ENCODE measurements at places on chromosomes 11 and 22. TPM values are rescaled to one million over a fixed set of nuclear protein-coding genes. Genes with fewer than 3 reads are reported as not detected.

- DNase-seq = peak; percentile 66
Observed at GRCh38 chr11:7532405-7533145, 18.8 kb downstream of the PPFIBP2 start.

- DNase-seq = peak; percentile 97
Observed at GRCh38 chr11:86608251-86608799, 64.1 kb downstream of the ME3 start.

- DNase-seq = no peak
Observed at GRCh38 chr11:116085031-116085635, 580.9 kb upstream of the CADM1 start.

DNA sequence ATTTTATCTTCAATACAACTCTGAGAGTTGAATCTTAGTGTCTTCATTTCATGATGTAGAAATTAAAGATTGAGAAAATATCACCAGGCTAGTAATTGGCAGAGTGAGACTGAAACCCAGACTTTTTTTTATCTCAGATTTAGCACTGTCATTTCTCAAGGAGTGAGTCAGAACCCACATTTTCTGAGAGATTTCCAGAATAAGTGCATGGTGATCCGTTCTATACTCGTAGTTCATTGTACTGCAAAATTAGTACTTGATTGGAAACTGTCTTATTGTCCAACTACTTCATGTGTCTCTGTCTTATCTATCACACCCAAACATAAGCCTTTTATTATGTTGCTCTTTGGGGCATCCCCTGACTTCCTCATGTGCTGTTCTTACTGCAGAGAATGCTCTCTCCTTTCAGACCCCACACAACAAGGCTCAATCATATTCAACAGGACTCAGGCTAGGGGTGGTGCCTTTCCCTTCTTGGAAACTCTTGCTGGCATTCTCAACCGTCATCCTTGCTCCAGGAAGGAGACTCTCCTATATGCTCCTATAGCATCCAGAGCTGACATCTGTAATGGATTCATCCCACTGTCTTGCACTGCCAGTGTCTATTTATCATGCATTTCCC lies 76.7 kb upstream of the BLID start:
- DNase-seq = no peak

DNA sequence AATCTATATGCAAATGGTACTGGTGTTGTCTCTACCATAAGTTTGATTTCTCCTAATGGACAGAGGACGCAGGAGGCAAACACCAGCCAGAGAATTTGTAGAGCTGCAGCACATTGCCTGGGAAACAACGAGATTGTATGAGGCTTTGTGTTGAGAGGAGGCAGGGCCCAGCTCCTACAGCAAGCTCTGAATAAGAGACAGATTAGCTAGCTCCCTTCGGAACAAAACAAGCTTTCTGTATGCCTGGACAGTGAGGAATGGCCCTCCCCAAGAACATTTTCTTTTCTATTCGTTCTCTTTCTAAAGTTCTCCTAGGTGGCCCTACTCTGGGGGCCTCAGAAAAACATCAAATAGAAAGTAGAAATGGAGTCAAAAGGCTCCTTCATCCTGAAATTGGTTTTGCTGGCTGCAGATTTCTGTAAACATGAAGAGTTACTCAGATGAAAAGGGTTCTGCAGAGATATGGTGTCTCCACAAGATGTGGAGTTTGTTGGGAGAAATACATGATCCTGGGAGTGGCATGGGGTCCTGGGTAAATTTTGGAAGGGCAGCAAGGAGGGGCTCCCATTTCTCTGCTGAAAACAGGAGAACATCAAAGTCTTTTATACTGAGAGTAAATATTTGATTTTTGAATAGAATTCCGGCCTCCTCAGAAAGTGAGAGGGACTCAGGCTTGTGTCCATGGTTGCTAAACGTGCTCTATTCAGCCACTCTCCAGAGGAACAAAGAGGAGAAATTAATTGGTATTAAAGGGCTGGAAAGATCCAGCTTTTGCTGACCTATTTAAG lies 6.8 kb upstream of the HEPACAM start:
- no peak for DNase-seq

DNA sequence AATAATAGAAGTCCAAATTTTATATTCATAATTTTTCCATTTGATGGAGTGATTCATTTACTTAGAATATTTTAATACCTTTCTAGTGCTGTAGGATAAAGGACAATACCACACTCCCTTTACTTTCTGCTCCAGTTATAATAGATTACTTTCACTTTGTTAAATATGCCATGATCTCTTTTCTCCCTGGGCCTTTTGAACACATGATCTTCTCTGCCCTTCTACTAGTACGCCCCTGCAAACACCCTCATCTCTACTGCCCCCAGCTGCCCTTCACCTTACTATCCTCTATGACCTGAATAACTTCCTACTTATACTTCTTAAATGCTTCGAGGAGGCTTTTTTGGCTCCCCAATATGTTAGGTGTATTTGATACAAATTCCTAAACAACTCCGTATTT lies 177.3 kb downstream of the GUCY1A2 start:
- DNase-seq = no peak

- no peak for DNase-seq
Observed at GRCh38 chr22:31275018-31275417, 17.3 kb downstream of the PIK3IP1 start.

- no peak for DNase-seq
Observed at GRCh38 chr11:133896028-133896427, 50.7 kb upstream of the SPATA19 start.

DNA sequence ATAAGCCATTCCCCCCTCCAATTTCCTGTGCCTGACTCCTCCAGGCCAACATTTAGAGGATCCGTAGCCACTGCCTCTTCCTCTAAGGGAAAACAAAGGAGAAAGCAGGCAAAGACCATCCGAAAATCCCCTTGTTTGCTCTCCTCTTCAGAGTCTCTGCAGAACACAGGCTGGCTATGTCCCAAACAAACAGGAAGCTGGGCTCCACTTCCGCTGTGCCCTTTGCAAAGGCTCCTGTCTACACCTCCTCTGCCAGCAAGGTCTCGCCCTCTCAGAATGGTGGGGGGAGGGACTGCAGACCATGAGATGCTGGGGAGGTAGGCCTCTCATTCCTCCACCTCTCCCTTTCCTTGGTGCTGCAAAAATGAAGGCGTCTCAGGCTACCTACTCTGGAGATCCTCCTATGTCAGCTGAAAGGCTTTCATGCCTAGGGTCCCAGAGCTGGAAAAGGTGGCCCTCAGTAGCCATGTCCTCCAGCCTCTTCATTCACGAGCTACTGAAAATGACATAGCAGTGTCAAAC lies 596.2 kb downstream of the BUD13 start:
- DNase-seq = no peak

GRCh38 chr22:35209203-35209602 lies 48.1 kb upstream of the HMGXB4 start:
- no peak for DNase-seq

GRCh38 chr11:77403211-77403610 lies 70.7 kb downstream of the PAK1 start:
- DNase-seq = no peak

UBQLNL gene
- 0.37 TPM for polyA plus RNA-seq

TMEM126A gene
- 41.5 TPM for polyA plus RNA-seq

OR6A2 gene
- polyA plus RNA-seq = not detected

SPTBN2 gene
- 17.7 TPM for polyA plus RNA-seq

Data from muscle of leg (tissue), 16 donors.